RKO (cell line): ENCODE measurements at places on chromosomes 12 and 14.

- no peak for DNase-seq
Measured at GRCh38 chr12:104321949-104322348, 18.4 kb downstream of the EID3 start.

DNA sequence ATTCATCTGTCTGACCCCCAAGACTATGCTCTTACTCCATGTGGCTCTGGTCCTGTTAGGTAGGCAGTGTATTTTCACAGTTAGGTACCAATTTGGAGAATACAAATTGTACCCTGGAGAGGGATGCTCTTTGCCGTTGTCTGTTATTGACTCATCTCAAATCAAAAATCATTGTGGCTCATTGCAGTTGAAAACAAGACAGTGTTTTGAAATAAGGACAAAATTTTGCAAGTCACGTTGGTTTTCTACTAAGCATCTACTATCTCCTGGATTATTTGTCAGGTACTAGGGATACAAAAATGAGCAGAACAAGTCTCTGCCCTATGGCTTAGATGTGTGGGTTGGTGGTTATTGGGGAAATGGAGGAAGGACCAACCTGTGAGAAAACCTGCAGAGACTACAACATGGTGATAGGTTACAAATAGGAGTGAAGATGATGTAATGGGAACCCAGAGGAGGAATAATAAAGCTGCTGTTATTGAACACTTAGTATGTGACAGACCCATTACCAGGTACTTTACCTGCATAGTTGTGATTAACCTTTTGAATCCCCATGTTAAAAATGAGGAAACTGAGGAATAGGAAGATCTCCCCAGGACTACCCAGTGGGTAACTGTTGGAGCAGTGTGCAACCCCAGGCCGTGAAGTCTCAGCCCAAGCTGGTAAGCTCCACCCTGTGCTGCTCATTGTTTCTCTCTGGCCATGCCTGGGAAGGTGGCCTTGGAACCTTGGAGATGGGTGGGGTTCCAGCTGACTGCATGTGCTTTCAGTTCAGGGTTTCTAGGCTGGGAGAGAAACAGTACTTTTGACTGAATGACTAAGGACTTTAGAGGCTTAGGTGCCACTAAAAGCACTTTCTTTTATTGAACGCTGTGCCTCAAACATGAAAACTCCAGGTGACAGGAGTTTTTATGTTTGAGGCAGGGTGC is 72.9 kb upstream of the SRSF5 start:
- DNase-seq: no peak

- DNase-seq: peak; percentile 21
Measured at GRCh38 chr14:103281496-103282231, 52.4 kb upstream of the EIF5 start.

DNA sequence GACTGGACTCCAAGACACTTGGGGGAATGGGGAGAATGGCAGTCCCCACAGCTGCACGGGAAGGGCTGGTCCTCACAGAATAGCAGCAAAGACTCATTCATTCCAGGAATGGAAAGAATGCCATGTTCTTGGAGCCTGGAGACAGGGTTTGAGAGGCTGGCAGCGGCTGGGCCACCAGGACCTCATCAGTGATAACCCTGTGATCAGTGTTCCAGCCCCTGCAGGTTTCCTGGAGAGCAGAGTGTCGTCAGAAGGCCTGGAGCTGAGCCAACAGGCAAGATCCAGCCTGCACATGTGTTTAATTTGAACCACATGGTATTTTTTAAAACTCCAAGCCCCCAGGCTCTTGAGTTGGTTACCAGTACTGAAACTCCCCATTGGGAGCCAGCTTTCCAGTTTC is 11.3 kb downstream of the BDKRB1 start:
- DNase-seq: no peak

DNA sequence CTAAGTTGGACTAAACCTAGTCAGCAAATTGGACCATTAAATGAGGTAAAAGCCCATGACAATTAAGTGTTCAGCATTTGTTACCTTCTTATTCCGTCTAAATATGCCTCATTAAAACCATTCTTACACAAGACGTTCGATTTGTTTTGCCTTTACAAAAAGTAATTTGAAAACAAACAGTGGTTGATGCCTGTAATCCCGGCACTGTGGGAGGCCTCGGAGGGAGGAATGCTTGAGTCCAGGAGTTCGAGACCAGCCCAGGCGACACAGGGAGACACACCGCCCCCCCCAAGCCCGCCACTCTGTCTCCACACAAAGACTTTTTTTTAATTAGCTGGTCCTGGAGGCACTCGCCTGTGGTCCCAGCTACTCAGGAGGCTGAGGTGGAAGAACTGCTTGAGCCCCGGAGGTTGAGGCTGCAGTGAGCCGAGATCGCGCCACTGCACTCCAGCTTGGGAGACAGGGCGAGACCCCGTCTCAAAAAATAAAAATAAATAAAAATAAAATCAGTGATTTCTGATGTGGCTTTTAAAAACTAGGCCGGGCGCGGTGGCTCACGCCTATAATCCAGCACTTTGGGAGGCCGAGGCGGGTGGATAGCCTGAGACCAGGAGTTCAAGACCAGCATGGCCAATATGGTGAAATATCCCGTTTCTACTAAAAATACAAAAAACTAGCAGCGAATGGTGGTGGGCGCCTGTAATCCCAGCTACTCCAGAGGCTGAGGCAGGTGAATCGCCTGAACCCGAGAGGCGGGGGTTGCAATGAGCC is 856 bp upstream of the EIF4B start:
- DNase-seq: peak; percentile 47

GRCh38 chr12:89273525-89273924 is 78.8 kb downstream of the DUSP6 start:
- DNase-seq: no peak

GRCh38 chr12:124717318-124717717 is 146.3 kb downstream of the SCARB1 start:
- DNase-seq: no peak

DNA sequence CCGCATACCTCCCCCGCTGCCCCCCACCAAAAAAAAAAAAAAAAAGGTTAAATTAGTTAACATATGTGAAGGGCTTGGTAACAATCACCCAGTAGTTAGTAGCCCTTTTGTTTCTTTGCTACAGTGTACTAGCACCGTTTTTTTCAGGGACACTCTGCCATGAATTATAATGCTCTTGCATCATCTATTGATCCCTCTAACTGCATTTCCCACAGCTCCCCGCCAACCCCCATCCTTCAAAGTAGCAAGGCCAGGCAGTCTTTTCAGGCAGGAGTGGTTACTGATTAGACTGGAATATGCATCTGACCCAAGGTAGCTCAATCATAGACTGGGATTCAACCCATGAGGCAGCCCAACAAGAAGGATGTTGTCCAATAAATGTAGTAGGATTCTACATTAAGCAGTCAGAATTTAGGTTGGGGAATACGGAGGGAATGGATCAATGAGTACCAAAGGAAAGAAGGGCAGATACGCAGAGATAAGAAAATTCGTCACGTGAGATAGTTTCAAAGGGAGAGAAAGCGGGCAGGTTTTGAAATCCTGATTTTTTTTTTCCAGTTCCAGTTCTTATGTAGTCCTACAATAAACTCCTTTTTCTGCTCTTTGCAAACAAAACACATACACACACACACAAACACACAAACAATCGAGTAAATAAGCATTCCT is 39.8 kb upstream of the CRACR2A start:
- no peak for DNase-seq
